ENCODE measurements at places on chromosomes 7 and 10.
A peak's percentile ranks its signal among the peaks of the same experiment; 100 is the strongest.

DNA sequence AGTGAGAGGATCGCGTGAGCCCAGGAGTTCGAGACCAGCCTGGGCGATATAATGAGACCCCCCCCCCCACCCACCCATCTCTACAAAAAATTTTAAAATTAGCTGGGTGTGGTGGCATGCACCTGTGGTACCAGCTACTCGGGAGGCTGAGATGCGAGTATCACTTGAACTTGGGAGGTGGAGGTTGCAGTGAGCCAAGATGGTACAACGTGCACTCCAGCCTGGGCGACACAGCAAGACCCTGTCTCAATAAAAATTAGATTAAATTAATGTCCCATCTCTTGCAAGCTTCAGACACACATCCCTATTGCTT is 391 bp upstream of the PROSER2 start:
- DNase-seq = no peak

DNA sequence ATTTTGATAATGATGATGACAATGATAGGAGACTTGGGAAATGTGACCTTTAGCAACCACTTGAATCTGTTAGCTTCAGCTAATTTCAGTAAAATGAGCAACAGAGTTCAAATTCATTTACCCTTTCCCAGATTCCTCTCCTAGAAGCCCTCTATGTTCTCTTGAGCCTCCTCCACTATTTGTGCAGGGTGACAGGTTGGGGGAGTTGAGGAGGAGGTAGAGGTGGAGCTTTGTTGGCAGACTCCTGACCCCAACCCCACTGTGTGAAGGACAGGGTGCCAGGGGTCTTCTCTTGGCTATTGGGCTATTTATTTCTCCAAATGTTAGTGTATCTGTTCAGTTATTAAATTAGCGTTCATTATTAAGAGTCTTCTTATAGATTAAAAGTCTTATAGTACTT is 422.3 kb downstream of the GFRA1 start:
- no peak for DNase-seq

DNA sequence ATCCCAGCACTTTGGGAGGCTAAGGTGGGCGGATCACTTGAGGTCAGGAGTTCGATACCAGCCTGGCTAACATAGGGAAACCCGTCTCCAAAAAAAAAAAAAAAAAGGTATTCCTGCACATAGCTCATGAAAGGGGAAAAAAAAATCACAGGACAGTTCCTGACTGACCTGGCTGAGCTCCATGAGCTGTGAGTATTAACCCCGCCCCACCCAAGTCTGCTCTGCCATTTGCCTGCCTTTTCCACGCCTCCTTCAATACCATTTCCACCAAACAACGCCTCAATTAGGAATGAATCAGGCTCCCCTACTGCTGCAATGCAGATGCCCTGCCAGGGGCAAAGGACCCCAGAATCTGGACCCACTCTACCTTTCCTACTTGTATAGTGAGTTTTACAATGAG is 55.0 kb downstream of the PDIA4 start:
- no peak for DNase-seq

DNA sequence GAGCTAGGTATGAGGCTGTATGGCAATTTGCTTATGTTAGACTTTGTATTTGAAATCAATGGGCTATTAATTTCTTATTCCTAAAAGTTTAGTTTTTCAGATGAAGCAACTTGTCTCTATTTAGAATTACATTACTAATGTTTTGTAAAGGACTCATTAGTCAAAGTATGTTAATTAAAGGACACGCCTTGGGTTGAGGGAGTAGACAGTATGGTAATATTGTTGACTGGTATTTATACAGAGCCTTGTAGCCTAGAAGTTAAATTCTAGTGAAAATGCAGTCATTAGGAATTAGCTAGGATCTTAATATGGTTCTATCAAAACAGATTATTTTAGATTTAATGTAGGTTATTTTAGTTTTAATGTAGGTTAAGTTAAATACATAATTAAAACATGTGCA is 6.2 kb downstream of the CDK14 start:
- no peak for DNase-seq

GRCh38 chr7:11576310-11576709 is 255.7 kb downstream of the THSD7A start:
- no peak for DNase-seq

DNA sequence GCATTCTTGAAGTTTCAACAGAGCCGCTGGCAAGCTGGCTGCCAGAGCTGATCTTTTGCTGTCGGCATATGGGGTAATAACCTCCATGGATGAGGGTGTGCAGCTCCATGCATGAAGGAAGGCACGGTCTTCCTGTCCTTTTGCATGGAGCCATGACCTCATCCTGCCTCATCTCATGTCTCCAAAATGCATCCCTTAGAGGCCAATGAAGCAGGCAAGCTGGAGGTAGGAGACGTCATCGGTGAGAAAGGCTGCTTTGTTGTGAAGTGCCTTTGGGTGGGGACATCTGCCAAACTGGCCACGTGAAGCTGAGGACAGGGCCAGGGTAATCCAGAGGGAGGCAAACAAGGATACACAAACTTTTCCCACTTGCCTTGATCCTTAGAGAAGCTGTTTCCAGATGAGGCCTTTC is 161.5 kb upstream of the TBX20 start:
- no peak for DNase-seq

- DNase-seq = no peak
These were observed 16.1 kb upstream of the OGDHL start for GRCh38 chr10:49778197-49778596.

DNA sequence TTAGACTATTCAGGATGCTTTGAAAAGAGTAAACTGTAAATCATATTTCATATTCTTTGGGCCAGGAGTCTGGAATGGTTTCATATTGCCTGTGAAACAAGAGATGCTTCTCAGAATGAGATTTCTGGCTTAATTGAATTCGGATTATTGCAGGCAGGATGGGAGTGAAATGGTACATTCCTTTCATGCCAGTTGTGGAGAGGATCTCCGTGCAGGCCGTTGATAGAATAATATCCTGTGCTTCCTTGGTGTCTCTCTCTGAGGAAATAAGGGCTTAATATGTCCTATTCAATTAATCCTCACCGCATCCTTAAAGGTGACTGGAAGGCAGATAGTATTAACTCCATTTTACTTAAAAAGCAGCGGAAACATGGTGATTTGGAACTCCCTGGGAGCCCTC is 56.6 kb downstream of the CUX1 start:
- DNase-seq = no peak

DNA sequence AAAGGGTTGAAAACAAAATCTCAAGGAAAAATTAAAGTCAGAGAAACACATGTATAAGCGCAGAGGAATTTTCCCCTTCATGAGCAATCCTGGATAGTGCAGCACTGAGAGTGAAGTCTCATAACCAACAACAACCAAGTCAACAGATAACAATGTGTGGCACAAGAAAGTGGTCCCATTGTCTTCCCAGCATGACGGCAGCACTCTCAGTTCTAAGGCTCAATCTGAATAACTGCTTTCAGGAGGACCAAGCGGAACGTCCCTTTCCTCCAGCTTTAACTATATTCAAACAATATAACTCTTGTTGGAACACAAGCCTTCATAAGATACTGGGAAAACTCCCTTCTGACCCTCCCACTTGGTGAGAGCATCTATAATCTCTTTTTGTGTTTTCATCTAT is 137.9 kb downstream of the RAPGEF5 start:
- no peak for DNase-seq

DNA sequence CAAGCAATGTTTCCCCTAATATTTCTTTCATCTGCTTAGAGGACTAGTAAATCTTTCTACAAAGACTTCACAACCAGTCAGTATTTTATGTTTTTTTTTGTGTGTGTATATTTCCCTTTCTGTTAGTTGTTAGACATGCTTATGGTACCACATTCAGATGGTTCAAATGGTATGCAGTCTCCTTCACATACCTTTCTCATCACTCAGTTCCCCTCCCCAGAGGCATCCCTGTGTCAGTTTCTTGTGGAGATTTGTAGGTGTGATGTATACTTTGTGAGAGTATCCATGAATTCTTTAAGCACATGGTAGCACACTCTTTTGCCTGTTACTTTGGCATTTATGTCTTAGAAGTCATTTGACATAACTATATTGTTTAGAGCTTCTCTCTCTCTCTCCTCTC is 4.4 kb downstream of the ZNF485 start:
- no peak for DNase-seq

DNA sequence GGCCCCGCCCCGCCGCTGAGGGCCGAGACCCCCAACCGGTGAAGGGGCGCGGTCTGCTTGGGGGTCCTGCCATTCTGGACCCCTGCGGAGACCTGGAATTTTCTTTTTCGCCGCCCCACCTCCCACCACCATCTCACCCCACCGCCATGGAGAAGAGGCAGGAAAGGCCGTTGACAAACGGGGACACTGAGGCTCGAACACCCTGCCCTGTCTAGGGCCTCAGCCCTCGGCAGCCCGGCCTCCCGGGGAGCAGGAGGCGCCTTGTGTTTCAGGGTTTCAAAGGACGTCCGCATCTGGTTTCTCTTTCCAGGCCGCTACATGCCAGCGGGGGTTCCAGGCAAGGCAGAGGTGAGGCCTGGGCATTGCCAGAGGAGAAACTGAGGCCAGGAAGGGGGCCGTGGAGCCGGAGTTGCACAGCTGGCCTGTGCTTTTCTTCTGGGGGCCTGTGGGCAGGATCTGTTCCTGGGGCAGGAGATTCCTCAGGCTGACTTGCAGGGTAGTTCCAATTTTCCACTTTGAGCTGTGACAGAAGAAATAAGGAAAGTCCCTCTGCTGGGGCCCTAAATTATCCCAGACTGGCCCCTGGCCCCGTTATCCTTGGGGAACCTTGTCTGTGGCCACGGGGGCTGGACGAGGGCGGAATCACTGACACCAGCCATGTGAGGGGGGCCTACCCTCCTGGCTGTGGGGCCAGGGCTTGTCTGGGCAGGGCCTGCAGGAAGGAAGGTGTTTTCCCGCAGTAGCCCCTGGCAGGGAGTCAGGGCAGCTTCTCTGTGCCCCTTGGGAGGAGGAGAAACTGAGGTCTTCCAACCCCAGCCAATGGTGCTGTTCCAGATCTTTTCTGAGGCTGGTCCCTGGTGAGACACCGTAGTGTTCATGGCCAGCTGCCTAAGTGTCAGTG is 900 bp upstream of the MICALL2 start:
- no peak for DNase-seq

- no peak for DNase-seq
These were observed 211.0 kb downstream of the WDR37 start for GRCh38 chr10:1267148-1267547.

GRCh38 chr10:47384148-47384921 is at the start of gene ZNF488:
TSS of gene ZNF488 (minus strand) at chr10:47384293. CDS start at chr10:47368829, 15,464 bp downstream.
- DNase-seq = peak; percentile 79

GRCh38 chr7:108468246-108468645 is 12.0 kb upstream of the NRCAM start:
- no peak for DNase-seq

DNA sequence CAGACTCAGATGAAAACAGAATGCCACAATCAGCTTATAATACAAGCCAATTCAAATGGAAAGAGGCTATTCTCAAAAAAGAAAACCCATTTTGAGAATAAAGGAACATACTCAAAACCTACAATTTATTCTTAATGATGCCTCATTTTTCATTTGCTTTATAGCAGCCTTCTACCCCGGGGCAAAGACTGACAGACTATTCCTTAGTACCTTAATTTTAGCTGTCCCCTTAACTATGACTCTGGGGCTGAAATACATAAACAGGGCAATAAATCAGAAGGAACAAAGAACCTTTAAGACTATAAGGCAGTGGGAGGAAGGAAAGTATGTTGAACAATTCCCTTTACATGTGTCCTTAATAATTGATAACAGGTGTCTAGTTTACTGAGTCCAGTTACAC is 76.8 kb downstream of the TMEM106B start:
- DNase-seq = no peak

DNA sequence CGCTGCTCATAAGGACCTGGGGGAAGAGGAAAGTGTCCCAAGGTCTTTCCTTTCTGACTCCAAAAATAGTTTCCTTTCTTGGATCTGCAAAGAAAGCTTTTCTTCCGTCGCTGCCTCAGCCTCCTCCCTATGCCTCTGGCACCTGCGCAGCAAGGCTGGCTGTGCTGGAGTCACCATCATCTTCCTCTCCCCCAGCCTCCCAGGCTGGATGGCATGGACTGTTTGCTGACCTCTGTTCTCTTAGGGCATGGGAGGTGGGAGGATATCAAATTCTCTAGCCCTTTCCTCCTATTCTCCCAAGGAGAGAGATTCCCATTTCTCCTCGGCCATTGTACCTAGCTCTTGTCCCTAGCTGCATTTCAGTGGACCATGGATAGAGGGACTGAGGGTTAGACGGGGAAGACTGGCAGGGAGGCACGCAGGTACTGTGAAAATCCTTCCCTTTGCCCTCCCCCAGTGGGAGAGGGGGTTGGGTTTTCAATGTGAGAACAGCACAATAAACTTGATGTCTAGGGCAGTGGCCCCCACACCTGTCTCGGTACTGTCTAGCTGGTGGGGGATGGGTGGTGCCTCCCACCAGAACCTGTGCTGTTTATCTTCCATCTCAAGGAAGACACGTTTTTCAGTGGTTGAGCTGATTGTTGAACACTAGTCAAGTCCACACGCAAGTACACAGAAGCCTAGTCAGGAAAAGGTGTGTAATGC is 2.6 kb downstream of the PPP1R35 start:
- no peak for DNase-seq

DNA sequence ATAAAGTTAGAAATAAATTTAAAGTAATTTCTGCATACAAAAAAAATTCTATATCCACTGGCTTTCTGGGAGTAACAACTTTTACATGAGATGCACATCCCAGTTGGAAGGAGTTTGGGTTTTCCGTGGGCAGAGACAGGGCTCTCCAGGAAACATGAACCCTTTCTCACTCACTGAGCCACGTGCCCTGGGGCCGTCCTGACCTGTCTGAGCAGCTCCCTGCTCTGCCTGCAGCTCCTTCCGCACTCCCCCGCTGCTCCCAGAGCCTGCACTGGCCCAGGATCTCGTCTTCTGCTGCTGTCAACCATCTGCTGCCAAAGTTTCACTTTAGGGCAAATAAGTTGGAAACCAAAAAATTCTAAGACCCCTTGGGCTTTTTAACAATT is 169.1 kb downstream of the DIP2C start:
- no peak for DNase-seq

GRCh38 chr7:127885222-127885772 is 145.9 kb downstream of the LRRC4 start:
- DNase-seq = no peak

- no peak for DNase-seq
These were observed 282.0 kb upstream of the ETV1 start for GRCh38 chr7:14271441-14271840.

DNA sequence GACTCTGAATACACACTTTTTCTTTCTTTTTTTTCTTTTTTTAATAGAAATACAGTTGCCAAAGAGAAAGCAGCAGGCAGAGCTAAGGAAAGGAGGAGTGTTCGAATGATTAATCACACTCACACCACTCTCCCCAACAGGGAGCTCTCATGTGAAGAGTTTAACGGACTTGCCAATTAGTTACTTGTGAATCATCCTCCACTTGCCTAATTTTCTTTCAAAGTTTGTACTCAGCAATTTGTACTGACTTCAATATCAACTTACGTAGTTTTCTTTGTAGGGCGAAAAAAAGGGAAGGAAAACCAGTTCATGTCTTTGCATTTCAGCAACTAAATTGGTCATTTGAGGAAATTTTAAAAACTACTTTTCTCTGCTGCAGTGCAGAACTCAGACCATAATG is 109.2 kb downstream of the PIP4K2A start:
- DNase-seq = no peak

GRCh38 chr7:988426-988911 is 5.5 kb downstream of the CYP2W1 start:
- DNase-seq = no peak

All from activated naive CD4-positive, alpha-beta T cell treated with anti-CD3 and anti-CD28 coated beads, Interleukin-2, amount 50 U/mL, for 72 hours (primary cell).